GM12878 (cell line): ENCODE measurements at places on chromosomes 13 and 19. TPM values are rescaled to one million over a fixed set of nuclear protein-coding genes. Genes with fewer than 3 reads are reported as not detected.

GRCh38 chr19:7868326-7868670 lies 5.9 kb downstream of the PRR36 start:
- DNase-seq: no peak

GRCh38 chr13:24882665-24883064 lies 118.7 kb downstream of the RNF17 start:
- DNase-seq: no peak

DNA sequence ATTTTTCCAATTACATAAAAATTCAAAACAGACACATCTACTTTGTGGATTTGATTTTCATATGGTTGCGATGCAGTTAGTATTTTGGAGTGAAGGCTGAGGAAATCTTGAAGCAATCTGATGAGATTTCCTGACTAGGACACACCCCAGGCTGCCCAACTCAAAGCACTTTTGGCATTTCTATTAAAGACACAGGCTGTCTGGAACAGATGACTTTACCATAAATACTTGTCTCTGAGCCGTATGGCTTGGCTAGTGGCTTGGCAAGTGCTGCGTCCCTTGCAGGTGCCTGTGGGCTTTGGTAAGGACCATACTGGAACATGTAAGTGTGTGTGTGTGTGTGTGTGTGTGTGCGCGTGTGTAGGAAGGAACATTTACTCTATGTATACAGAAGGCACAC lies 218.8 kb downstream of the FGF9 start:
- no peak for DNase-seq

ERICH4 gene
- polyA plus RNA-seq: 0.23 TPM in 1 of 2 replicates, not detected in the other

C1QTNF9B gene
- 0.48 and 0.70 TPM in 2 replicates for polyA plus RNA-seq
